ENCODE measurements at places on chromosomes 2 and 18.

DNA sequence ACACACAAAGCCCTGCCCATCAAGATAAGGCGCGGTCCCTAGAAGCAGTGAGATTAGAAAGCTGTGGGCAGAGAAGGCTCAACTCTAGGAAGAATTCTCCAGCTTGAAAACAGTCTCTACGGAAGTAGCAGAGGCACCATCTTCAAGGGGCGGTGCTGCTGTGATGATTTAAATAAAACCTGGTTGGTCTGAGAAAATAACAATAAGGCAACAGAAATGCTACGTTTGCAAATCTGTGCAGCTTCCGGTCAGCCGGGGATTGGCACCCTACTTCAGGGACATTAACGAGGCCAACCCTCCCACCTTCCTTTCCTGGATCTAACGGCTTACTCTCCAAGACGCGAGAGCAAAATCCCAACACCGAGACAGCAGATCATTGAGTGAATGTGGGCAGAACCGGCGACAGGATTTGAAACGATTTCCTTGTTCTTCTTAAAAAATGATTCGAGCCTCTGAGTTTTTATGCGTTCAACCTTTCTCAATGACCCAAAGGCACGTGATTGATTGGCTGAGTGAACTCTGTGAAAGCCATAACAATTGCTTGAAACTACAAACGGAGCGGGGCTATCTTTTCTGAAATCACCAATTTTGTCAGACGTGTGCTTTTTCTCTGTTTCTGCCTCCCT is 93.7 kb upstream of the ZNF516 start:
- peak; percentile 51 for DNase-seq

DNA sequence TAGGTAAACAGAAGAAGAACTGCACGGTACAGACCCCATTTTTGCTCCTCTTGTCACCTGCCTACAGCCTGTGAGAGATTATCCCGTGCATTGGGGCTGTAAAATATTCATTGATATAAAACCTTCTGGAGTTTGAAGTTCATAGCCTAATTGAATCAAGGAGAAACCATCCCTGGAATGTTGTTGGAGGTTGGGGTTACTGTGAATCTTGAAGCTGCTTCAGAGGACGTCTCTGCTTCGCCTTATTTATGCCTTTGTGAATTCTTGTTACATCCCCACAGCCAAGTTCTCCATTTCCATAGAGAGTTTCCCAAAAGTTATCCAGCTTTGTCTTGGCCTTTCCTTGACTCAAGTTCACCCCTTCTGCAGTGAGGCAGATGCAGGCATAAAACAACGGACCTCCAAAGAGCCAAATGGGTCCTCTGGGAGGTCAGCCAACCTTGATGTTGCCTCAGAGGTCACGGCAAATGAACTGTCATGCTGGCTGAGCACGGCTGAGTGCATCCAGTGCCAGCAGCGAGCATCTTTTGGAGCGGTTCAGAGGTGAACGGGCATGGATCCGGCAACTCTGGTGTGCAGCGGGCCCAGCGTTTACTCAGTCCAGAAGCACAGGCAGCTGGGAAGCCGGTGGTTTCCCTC is 317.6 kb downstream of the PRKCE start:
- DNase-seq = no peak

GRCh38 chr2:6943971-6944370 is 26.8 kb downstream of the RNF144A start:
- DNase-seq = no peak

- DNase-seq = no peak
Measured at GRCh38 chr2:195659114-195659513, 2.1 kb downstream of the SLC39A10 start.

GRCh38 chr2:227888289-227888688 is 16.9 kb downstream of the DAW1 start:
- peak; percentile 18 for DNase-seq
